Liver (tissue), 10 donors: ENCODE measurements at places on chromosomes 4 and X. TPM values are rescaled to one million over a fixed set of nuclear protein-coding genes. Genes with fewer than 3 reads are reported as not detected.

Gene PDGFRA
- total RNA-seq: 37.0 TPM

Gene DACH2
- total RNA-seq: 0.23 TPM

Gene CLIC2
- 3.4 TPM for total RNA-seq

DNA sequence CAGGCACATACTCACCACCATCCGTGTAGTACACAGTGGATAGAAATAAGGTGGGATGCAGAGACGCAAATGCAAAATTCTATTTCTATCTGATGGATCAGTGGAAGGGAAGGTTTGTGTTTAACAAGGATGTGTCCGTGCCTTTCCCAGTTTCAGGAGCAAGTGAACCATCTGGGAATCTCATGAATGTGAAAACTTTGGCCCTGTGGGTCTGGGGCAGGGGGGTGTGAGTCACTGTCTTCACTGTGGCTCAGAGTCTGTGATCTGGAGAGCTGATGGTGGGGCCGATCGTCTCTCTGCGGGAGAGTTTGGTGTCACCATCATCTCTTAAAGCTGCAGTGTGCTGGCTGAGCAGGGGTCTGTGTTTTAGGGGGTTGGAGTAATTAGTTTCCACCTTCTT is 179.3 kb upstream of the STS start:
- no peaks in the 10 kb centered on the region for H3K36me3 ChIP-seq
- no peak overlapping the region for H3K4me3 ChIP-seq
- no peaks in the 10 kb centered on the region for H3K27me3 ChIP-seq
- peaks cover 7% of the 10 kb centered on the region for H3K4me1 ChIP-seq

DNA sequence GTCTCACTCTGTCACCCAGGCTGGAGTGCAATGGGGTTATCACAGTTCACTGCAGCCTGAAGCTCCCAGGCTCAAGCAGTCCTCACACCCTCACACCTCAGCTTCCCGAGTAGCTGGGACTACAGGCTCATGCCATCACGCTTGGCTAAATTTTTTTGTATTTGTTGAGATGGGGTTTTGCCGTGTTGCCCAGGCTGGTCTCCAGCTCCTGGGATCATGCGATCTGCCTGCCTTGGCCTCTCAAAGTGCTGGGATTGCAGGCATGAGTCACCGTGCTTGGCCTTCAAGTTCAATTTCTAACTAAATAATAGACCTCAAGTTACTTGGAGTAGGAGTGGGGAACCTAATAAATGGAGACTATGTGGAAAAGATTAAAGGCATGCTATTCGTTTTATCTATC is 48.9 kb downstream of the MND1 start:
- no peaks in the 10 kb centered on the region for H3K36me3 ChIP-seq
- no peak overlapping the region for H3K27ac ChIP-seq
- H3K4me3 ChIP-seq: no peak overlapping the region
